ENCODE measurements at places on chromosomes 4 and X.

GRCh38 chr4:95410387-95410977 is 138.3 kb downstream of the UNC5C start:
- DNase-seq = no peak

DNA sequence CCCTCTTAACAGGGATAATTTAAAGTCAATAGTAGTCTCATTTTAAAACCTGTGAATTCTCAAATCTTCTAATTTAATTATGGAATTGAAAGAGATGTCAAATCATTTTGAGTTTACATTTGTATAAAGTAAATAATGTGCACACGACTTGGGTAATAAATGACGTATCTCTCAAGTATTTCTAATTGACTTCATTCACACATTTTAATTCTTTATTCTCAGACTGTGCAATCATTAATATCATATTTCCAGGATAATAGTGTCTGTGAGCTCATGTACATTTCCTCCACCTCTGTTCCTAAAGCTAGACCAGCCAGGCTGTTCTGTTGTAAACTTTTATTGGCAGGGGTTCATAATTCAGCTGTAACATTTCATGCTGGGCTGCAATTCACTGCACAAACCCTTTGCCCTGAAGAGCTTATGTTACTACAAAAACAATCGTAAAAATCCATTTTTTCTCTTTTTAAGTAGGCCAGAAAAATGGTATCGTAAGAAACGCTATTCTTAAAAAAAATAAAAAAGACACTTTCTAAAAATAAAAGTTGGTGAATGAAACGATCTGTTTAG is 1103.1 kb upstream of the TENM3 start:
- no peak for DNase-seq

DNA sequence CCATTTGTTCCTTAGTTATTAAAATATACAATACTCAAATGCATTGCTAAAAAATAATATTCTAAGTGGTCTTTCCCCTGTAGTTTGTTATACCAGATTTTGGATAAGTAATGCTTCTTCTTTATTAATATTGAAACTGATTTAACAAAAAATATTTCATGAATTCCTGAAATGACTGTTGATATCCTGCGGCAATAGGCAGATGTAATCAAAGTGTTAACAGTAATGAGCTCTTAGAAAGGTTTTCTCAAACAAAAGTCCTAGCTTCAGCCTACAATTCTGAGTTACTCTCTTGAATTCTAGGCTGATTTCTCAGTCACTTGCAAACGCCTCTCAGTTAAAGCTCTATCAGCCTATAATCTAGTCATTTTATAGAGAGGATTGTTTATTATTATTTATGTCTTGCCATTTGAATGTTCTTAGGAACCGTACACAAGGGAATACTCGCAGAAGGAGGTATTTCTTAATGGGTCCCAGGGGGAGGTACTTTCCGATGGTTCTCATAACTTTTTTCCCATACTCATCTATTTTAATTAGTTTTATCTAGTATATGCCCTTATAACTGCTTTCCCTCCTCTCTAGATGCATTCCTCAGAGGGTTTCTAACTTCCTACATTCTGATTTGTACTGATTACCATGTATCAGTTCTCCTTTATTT is 96.8 kb downstream of the FNIP2 start:
- no peak for DNase-seq

DNA sequence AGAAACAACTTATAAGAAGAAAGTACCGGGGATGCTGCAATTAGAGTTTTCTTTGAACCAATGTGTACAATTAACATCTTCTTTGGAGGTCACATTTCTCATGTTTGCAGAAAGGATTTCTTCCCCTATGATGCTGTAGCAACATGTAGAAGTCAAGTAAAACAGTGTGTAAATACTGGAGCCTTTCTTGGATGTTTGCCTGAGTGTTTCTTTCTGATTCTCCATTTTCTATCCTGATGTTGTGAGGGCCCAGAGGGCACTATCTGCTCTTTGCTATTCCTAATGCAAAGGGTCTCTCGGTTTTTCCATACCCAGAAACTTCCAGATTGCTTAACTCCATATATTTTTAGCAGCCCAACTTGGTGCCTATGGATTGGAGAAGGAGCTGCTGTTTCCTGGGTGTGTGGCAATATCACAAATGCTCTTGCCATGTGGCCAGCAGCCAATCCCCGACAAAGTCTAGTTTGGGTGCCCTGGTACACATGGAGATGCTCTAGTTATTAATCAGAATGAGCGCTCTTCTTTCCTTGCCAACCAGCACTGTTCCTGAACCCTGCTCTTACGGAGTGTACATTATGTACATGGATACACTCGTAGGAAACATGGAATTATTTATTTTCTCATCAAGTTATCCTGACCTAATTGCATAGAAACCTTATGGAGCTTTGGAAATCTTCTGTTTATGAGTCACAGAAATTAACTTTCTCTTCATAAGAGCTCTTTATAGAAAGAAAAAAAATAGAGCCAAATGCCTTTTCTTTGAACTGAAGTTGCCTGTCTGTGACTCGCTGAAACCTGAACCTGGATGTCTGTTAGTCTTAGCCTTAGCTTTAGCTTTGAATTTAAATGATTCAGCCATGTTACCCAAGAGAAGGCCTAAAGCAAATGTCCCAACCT is 67.0 kb upstream of the GPC4 start:
- no peak for DNase-seq

DNA sequence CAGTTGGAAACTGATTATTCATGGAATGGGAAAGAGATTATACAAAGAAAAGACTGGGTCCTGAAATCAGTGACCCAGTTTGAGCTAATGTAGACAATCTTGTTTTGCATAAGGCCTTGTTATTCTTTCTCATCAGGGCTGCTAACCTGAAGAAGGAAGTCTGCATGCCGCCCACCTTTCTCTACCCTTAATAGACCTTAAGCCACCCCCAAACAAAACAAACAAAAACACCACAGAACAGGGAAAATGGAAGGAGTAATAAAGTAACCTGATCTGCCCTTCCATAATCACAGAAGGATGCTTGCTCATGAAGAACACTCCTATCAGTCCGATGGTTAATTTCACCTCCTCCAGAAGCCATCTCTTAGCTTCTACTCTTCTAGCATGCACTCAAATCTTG is 288.1 kb downstream of the FRMPD4 start:
- no peak for DNase-seq
